ENCODE measurements at places on chromosomes 3 and 15.

GRCh38 chr3:71061037-71061436 lies 522.5 kb downstream of the FOXP1 start:
- DNase-seq: no peak

GRCh38 chr3:52124126-52124525 lies 30.1 kb downstream of the POC1A start:
- no peak for DNase-seq

DNA sequence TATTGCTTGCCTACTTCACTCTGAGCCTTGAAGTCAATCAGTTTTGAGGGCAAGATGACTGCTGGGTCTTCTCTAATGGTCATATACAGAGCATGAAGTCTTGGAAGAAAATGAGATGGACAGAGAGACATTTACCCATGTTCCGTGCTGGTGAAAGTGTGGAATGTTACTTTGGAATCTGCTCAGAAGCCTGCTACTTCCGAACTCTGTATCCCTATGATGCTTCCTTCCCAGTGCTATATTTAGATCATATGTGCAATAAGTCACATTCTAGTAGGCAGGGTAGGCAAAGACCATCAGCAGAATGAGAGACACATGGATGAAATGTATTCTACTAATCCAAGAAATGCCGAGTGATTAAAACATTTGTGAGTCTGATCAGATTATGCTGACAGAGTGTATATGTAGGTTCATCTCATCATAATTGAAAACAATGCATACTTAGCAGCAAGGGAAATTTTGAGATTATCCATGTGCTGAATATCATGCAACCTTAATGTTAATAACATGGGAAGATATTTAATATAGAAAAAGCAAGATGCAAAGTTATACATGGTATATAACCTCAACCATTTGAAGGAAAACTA lies 60.5 kb downstream of the RAB7A start:
- no peak for DNase-seq

DNA sequence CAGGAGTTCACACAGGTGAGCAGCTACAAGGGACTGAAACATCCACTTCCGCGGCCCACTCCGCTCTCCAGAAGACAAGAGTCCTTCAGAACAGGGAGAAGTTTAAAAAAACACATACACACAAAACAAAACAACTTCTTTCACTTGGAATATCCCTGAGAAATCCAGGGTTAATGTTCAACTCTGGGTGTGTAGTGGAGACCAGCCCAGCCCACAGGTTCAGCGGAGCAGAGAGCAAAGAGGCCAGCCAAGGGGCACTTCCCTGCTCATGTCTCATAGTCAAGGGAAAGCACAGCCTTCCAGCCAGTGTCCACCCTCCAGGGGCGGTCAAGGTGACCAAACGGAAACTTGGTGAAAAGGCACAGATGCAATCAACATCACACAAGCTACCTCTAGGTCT lies 41.6 kb downstream of the WNT5A start:
- DNase-seq: no peak

- DNase-seq: no peak
Observed at GRCh38 chr3:16456784-16457415, 56.6 kb downstream of the RFTN1 start.

GRCh38 chr15:93179072-93179471 lies 90.1 kb upstream of the RGMA start:
- no peak for DNase-seq

DNA sequence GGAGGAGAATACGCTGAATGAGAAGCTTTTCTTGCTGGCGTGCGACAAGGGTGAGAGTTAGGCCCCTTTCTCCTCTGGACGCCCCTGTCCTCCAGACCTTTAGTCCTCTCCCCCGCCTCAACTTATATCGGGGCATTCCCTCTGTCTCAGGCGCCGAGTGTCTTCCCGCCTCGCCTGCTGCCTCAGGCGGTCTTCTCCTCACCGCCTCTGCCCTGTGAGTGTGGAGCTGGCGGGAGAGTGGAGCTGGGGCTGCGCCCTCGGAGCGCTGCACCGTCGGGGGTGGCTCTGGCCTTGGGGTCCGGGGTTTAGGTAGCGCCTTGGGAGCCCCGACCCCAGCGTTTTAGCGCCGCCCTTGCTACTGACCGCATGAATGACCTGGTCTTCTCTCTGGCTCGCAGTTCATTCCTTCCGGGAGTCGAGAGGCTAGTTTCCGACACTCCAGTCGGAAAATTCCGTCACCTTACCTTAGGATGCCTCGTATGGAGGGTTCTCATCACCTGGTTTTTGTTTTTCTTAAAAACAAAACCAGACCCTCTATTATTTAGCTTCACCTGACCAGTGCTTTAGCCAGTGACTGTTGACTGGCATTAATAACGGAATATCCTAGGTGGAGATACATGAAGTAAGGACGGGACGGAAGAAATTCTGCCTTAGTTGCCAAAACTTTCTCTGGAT lies 985 bp downstream of the TRPC1 start:
- DNase-seq: peak; percentile 57

DNA sequence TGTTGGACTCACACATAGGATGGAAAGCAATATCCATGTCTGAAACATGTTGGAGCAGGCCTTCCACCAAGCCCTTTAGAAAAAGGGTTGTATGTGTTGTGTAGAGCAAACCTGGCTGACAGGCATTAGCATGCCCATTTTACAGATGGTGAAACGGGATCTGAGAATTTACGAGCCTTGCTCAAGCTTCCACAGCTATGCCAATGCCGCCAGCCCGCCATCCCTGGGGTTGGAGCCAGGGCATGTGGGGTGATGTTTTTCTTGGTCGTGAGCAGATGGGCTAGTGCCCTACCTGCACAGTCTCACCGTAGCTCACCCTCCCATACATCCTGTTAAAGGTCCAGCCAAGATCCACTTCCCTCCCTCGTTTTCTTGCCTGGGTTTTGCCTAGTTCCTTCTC lies 97.5 kb upstream of the TLE3 start:
- no peak for DNase-seq

DNA sequence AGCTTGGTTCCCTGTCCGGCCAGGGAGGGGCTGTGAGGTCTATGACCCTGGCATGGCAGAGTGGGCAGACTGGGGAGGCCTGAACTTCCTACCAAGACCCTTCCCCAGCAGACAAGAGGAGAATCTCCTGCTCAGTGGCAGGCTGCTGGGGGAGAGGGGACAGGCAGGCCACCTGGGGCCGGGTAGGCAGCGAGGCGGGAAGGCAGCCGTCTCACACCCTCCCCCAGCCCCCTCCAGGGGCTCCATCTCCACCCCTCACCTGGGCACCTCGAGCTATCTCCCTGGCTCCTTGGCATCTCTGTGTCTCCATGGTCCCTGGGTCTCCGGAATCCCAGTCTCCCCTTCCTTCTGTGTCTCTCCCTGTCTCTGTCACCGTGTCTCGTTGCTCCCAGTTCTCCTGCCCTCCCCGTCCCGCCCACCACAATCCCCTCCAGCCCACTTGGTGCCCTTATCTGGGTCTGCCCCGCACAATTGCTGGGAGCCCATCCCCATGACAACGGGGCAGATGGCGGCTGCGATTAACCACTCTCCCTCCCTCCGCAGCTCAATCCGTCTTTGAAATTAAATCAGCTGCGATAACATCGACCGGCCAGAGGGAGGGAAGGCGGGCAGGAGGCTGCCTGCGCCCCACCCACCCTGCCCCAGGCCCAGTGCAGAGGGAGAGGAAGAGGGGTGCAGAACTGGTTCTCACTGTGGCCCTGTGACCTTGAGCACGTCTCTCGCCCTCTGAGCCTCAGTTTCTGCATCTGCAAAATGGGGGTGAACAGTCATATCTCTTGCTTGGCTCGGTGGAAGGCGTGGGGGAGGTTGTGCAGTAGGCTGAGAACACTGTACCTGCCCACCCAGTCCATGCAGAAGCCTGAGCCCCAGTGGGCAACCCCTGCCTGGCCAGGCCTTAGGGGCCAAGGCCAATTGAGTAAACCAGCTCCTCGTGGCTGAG lies 9.6 kb downstream of the DNAJB8 start:
- DNase-seq: no peak

GRCh38 chr3:188817103-188817934 lies 354.5 kb upstream of the TPRG1 start:
- no peak for DNase-seq

- no peak for DNase-seq
Observed at GRCh38 chr15:63879211-63879610, 45.5 kb upstream of the HERC1 start.

GRCh38 chr3:120506828-120507774 lies 56.3 kb upstream of the FSTL1 start:
- DNase-seq: no peak

GRCh38 chr15:52143873-52144272 lies 31.3 kb upstream of the BCL2L10 start:
- DNase-seq: peak; percentile 92

- no peak for DNase-seq
Observed at GRCh38 chr3:104347291-104347690, 1019.4 kb upstream of the ALCAM start.
